T-helper 17 cell (primary cell): ENCODE measurements at places on chromosomes 4 and X. TPM values are rescaled to one million over a fixed set of nuclear protein-coding genes. Genes with fewer than 3 reads are reported as not detected.

DNA sequence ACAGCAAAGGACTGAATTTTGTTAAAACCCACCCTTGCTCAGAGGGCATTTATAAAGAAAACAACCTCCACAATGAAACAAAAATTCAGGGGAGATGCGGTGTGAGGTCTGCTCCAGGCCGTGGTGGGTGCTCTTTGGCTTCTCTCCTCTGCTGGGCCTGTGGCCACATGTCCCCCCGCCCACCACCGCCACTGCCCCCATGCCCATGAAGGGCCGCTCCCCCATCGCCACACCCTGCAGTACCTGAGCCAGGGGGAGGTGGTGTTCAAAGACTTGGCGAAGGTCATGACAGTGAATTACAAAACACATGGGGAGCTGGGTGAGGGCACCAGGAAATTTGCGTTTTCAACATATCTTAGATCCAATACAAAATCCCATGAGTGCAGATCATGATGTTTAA, 14.2 kb upstream of the CFAP299 start:
- no peaks in the 10 kb centered on the region for H3K36me3 ChIP-seq
- H3K4me1 ChIP-seq, result peaks cover 2% of the 10 kb centered on the region
- peaks cover 35% of the 10 kb centered on the region for H3K27me3 ChIP-seq
- H3K27ac ChIP-seq, result no peak overlapping the region
- DNase-seq, result no peak

- DNase-seq, result no peak
- H3K4me3 ChIP-seq, result no peak overlapping the region
- H3K27ac ChIP-seq, result peak overlapping the region; percentile 76
- H3K36me3 ChIP-seq, result peaks cover 4% of the 10 kb centered on the region
- no peaks in the 10 kb centered on the region for H3K27me3 ChIP-seq
- H3K4me1 ChIP-seq, result peaks cover 23% of the 10 kb centered on the region
Measured at GRCh38 chr4:86558258-86558657, 35.9 kb upstream of the PTPN13 start.

Gene SPANXA2
- total RNA-seq, result not detected

GRCh38 chrX:31590581-31591114, 518.8 kb upstream of the FTHL17 start:
- no peaks in the 10 kb centered on the region for H3K27me3 ChIP-seq
- H3K36me3 ChIP-seq, result no peaks in the 10 kb centered on the region
- no peak for DNase-seq

DNA sequence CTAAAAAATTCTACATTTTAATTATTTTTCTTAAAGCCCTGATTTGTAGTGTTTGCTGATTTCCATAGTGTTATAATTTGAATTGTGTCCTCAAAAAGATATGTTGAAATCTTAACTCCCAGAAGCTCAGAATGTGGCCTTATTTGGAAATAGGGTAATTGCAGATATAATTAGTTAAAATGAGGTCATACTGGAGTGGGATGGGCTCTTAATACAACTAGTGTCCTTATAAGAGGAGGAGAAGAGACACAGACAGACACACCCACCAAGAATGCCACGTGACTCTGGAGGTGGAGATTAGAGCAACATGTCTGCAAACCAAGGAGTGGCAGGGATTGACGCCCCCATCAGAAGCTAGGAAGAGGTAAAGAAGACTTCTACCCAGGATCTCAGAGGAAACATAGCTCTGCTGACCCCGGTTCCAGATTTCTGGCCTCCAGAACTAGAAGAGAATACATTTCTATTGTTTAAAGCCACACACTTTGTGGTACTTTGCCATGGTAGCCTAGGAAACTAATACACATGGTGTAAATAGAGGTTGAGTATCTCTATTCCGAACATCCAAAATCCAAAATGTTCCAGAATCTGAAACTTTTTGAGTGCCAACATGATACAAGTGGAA, 70.5 kb upstream of the IRF2 start:
- no peak overlapping the region for H3K27ac ChIP-seq
- H3K36me3 ChIP-seq, result no peaks in the 10 kb centered on the region
- H3K4me3 ChIP-seq, result no peak overlapping the region
- peaks cover 8% of the 10 kb centered on the region for H3K27me3 ChIP-seq

Gene SCFD2
- 19.3 TPM for total RNA-seq

DNA sequence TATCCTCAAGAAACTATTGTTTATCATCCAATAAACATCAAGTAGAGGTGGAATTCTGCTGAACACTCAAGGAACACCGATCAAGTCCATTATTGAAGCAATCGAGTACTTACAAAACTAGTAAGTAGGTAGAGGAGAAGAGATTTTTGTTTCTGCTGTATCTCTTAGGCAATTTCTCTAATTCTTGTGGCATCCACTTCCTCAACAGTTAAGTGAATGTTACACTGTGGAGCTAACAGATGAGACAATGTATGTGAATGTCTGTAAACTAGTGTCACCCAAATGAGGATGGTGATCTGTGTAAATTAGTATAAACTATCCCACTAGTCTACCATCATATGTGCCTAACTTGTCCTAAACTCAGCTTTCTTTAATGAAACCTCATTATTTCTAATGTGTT, 261.6 kb downstream of the ARHGAP24 start:
- no peak overlapping the region for H3K4me3 ChIP-seq
- H3K36me3 ChIP-seq, result no peaks in the 10 kb centered on the region
- no peaks in the 10 kb centered on the region for H3K4me1 ChIP-seq
- H3K27ac ChIP-seq, result no peak overlapping the region

DNA sequence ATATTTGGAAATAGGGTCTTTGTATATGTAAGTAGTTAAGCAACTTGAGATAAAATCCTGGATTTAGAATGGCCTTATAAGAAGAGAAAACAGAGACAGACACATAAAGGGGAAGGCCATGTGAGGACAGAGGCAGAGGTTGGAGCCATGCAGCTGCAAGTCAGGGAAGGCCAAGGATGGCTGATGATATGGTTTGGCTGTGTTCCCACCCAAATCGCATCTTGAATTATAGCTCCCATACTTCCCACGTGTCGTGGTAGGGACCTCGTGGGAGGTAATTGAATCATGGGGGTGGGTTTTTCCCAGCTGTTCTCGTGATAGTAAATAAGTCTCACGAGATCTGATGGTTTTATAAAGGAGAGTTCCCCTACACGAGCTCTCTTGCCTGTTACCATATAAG, 76.3 kb downstream of the STK32B start:
- no peak overlapping the region for H3K4me3 ChIP-seq
- H3K27me3 ChIP-seq, result peaks cover 20% of the 10 kb centered on the region
- no peak for DNase-seq
- H3K27ac ChIP-seq, result no peak overlapping the region
- H3K36me3 ChIP-seq, result peaks cover 3% of the 10 kb centered on the region
- H3K4me1 ChIP-seq, result no peaks in the 10 kb centered on the region

DNA sequence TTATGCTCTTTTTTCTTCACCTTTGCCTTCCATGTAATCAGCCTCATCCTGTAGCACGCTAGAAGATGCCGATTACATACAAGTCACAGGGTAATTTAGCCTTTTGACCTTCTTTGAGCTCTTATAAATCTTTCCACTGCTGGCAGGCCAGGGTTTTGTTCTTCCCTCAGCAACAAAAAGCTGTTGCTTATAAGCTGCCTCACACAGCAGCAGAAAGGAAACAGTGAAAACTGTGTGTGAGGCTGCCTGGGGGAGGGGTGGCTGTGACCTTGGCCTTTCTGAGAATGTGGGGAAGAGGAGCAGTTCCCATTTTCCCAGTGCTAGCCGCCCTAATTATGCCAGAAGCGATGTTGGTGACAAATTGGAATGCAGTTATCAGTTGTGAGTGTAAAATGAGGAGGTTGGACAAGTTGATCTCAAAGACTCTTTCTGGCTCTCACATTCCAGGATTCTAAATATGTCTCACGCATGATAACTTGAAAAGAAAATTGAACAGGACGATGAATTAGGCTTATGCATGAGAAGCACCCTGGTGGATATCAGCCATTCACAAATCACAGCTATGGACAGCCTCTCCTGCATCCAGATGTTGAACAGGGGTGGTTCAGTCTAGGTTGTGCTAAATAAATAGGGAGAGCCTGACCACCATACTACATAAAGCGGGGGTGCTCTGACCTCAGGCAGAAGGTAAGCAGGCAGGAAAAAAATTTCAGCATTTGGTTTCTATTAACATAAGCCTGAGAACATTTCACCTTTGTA, 25.7 kb downstream of the SLITRK2 start:
- H3K4me1 ChIP-seq, result no peaks in the 10 kb centered on the region
- H3K36me3 ChIP-seq, result no peaks in the 10 kb centered on the region
- no peak overlapping the region for H3K27ac ChIP-seq
- DNase-seq, result no peak

DNA sequence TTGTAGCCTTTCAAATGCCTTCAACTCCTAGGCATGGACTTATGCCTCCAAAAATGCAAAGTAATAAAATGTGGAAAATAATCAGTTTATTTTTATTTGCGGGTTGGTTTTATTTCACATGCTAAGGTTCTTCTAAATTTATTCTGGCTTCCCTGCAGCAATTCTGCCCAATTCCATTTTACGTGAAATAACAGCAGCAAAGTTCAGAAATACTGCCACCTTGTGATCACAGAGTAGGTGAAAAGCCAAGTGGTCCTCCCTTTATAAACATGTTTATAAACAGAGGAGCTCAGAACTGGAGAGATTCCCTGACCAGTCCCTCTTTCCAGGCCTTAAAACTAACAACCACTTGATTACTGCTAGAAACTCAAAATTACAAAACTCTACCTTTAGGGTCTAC, 14.7 kb upstream of the DCHS2 start:
- peaks cover 2% of the 10 kb centered on the region for H3K4me1 ChIP-seq
- H3K27me3 ChIP-seq, result peaks cover 78% of the 10 kb centered on the region
- H3K27ac ChIP-seq, result no peak overlapping the region
- H3K4me3 ChIP-seq, result no peak overlapping the region
- no peak for DNase-seq
